Endodermal cell (in vitro differentiated cells): ENCODE measurements at places on chromosomes 5 and 9.
A peak's percentile ranks its signal among the peaks of the same experiment; 100 is the strongest.

GRCh38 chr5:164013077-164013670 lies 507.8 kb downstream of the MAT2B start:
- peak; percentile 85 for DNase-seq

- DNase-seq, result peak; percentile 71
Measured at GRCh38 chr5:137220523-137220927, 278.6 kb downstream of the SPOCK1 start.

- DNase-seq, result peak; percentile 83
Measured at GRCh38 chr9:91193087-91193657, 168.5 kb downstream of the AUH start.

DNA sequence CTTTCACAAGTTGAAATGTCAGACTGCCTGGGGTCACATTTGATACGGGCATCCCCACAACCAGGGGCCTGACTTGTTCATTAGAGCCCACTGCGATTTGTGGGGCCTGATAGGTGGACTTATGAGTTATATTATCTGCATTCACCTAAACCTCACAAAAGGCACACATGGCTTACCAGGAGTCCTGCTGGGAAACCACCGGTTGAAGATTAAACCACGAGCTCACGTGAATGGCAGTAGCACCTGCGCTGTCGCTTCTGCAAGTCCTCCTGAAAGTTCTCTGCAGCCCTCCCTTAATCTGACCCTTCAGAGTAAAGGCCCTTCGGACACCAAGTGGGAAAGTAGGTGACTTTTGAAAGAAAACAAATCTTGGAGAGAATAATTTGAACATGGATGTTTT lies 68.9 kb downstream of the PPIC start:
- no peak for DNase-seq

DNA sequence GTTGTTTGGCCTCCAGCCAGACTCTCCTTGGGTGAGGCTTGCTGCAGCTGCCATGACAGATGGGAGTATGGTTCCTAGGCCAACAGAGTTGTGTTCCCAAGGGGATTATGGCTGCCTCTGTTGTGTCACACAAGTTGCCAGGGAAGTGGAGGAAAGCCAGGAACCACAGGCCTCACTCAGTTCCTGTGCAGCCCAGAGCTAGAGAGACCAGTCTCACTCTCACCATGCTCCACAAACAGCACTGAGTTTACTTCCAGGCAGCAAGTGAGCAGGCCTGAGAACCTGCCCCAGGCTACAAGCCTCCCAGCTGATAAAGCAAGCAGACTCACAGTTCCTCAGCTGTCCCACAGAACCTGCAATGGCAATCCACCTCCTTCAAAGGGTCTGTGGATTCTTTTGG lies 273.6 kb upstream of the TAS2R1 start:
- no peak for DNase-seq

DNA sequence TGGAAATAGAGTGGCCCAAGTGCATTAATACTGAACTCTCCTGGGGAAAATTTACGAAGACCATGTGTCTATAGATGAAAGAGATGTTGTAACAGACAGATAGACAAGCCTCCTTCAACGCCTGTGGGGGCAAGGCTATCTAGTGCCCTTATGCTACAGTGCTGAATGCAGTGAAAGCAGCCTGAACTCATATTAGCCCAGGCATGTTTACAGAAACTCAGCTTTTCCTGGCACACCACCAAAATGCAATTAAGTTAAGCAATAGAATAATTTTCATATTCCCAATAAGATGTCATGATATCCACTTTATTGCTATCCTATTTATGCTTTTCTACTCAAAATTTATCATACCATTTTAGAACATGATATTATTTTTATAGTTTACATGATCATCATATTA lies 277.0 kb downstream of the DIRAS2 start:
- no peak for DNase-seq

DNA sequence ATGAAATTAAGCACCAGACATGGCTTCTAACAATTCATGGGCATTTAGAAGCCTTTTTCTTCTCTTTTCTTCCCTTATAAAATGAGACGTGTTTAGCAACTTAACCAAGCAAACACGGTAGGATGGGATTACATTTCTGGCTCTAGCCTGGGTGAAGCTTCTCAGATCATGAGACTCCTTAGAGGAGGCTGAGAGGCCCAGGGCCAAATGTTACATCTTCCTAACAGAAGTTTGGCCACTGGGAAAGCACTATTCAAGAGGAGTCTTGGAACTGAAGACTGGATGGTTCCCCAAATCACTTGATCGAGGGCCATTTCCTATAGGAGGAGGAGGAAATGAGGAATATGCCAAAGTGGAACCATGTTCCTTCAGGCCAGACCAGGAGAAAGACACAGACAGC lies 1.9 kb downstream of the GABRP start:
- no peak for DNase-seq

- DNase-seq, result no peak
Measured at GRCh38 chr5:17365811-17366138, 132.3 kb upstream of the TAF11L2 start.

DNA sequence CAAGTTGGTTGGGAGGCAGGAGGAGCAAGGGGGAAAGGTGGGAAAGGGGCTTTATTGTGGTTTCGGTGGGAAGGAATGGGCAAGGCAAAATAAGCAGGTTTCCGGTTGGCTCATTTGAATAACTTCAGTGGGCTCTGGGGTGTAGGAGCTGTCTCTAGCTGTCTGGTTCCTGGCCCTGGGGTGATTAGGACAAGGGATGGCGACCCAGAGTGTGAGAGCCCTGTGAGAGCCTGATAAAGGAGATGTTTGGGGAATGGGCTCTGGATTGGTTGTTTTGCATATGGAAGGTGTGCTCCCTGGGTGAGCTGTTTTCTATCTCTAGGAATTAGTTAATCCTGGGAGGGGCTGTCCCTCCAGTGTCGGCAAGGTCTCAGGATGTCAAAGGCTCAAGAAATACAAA lies 15.4 kb downstream of the ANKRD34B start:
- DNase-seq, result peak; percentile 85

DNA sequence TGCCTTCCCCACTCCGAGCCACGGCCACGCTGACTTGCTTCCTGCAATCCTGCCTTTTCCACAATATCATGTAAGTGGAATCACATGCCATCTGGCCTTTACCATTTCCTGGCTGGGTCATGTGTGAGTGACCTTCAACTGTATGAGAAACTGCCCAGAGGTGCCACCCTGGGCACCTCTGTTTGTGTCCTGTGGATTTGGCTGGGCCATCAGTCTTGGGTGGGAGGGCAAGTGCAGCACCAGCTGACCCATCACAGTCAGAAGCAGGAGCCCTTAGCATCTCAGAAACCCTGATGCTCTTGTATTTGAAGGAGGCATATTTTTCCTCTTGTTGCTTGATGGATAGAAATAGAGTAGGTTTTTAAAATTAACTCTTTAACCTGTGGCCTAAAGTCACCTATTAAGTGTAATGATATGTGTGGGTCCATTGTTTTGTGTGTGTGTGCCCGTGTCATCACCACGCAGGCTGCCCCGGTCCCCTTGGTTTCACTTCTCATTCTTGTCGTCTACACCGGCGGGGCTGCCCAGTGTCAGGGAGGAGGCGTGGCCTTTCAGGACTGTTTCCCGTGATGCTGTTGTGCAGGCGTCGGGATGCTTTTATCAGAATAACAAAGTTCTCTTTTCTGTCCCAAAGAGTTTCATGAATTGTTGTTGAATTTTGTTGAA lies 52.1 kb upstream of the CACNA1B start:
- no peak for DNase-seq

- DNase-seq, result no peak
Measured at GRCh38 chr9:1875921-1876448, 139.2 kb upstream of the SMARCA2 start.

- DNase-seq, result no peak
Measured at GRCh38 chr5:72937517-72938061, 18.3 kb upstream of the FCHO2 start.

DNA sequence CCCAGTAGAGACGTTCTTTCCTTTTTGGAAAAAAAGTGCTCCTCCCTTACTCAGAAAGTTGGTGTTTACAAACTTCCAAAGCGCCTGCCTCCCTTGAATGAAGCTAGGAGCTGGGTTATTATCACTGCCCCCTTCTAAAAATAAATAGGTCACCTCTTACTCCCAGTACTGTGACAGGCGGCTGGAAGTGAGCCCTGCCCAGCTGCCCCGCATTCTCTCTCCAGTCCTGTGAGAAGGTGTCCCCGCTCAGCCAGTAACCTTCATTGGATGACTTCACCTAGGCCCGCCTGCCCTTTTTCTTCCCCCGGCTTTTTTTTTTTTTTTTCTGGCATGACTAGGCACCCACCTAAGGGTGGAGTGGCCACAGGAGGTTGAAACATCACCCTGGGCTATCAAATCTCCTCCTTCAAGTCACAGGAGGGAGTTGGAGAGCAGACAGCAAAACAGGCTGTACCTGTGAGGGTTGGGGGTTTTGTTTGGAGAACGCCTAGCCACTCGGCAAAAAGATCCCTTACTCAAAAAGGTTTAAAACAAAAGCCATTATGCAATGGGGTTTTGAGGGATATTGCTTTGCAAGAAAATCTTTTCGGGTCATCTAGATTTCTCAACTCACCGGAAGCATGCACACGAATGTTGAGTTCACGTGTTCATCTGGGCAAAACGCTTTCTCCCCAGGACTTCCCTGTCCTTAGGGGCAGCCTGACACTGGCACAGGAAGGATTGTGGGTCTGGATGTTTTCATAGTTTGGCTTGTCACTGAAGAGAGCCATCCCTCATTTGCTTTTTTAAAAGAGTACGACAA lies 43.3 kb upstream of the ZNF622 start:
- DNase-seq, result peak; percentile 85

DNA sequence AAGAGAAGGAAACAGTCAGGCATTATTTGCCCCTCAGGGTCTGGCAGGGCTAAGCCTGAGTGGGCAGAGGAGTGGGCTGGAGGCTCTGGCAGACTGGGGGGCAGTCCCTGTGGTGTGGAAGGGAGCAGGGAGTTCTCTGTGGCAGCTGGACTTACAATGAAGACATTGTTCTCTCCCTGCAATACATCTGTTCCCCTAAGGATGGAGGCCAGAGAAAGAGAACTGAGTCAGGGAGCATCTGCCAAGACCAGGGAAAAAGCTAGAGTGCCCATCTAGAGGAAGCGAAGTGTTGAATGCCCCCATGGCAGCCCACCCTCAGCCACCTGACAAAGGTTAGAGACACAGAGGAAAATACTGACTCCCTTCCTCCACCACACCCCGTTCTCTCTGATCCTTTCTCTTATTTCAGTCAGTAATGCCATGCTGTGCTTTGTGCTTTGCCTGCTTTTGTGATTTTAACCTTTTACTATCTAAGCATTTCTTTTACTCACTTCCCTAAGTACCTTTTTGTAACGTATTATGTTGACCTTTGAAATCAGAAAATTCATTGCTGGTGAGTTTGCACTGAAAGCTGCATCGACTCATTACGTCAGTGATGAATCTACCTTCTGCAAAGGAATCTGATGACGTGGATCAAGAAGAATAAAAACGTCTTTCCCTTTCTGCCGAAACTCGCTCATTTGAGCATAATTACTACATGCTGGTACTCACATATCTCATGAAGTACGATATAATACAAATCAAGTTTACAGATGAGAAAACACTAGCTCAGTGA lies 76.0 kb downstream of the ACTL7B start:
- DNase-seq, result no peak

DNA sequence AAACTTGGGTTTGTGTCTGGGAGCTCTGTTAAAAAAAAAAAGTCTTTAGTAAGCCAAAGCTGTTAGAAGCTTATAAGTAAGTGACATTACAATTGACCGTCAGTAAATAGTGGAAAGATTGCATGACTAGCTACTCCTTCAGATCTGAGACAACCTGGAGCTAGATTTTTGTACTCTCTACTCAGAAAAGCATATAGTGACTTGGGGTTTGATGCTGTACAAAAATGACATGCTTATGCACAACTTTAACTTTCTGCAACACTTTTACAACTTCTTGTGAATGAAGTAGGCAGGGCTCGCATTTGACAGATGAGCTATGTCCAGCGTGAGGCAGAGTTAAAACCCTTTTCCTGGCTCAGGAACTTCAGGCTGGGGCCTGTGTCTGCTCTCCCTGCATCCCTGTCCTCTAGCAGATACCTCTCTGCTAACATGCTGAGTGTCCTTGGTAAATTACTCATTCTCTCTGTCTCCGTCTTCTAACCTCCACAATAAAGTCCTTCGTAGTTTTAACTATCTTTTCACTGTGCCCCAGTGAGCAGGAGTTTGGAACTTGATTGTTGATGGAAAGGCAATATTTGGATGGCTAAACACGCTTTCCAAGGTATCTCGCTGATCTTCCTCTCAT lies 471 bp upstream of the GHR start:
- no peak for DNase-seq

- no peak for DNase-seq
Measured at GRCh38 chr5:62144401-62145022, 161.5 kb upstream of the KIF2A start.

- DNase-seq, result peak; percentile 18
Measured at GRCh38 chr5:133384903-133385302, 227.4 kb downstream of the FSTL4 start.

- no peak for DNase-seq
Measured at GRCh38 chr5:135190416-135191083, 156.5 kb upstream of the PITX1 start.

GRCh38 chr9:9750719-9751118 lies 862.1 kb downstream of the PTPRD start:
- DNase-seq, result no peak

GRCh38 chr5:103514371-103514770 lies 48.2 kb downstream of the NUDT12 start:
- DNase-seq, result no peak

DNA sequence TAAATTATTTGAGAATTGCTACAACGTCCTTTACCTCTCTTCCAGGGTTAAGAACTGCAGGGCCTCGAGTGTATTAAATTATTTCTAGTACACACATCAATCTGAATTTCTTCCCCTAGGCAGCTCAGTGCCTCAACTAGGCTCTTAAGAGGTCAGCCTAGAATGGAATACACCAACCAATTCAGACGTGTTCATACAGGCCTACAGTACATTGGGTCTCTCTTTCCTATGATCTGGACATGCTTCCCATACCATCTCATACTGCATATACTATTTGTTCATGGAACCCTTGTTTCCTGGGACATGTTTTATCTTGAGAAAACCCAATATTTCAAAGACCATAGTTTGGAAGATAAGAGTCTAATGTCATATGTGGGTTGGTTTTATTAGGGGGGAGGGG lies 434.1 kb upstream of the WWC1 start:
- no peak for DNase-seq

- no peak for DNase-seq
Measured at GRCh38 chr5:120405923-120406322, 58.2 kb upstream of the PRR16 start.

- DNase-seq, result peak; percentile 81
Measured at GRCh38 chr9:114156657-114157421, 1.5 kb downstream of the COL27A1 start.

GRCh38 chr5:149549461-149550267 lies 1.6 kb downstream of the CSNK1A1 start:
- DNase-seq, result peak; percentile 74

- no peak for DNase-seq
Measured at GRCh38 chr5:77095189-77095588, 8.1 kb upstream of the ZBED3 start.

GRCh38 chr9:132702254-132702653 lies 32.0 kb downstream of the GTF3C4 start:
- DNase-seq, result no peak
